ENCODE measurements at places on chromosomes 16 and 17.
A peak's percentile ranks its signal among the peaks of the same experiment; 100 is the strongest.

- no peak for DNase-seq
Measured at GRCh38 chr16:15398618-15399316, 3.2 kb downstream of the MPV17L start.

- DNase-seq, result peak; percentile 80
Measured at GRCh38 chr17:83174362-83175118, 95.1 kb downstream of the METRNL start.

- peak; percentile 100 for DNase-seq
Measured at GRCh38 chr17:50209472-50210239, 8.2 kb upstream of the COL1A1 start.

DNA sequence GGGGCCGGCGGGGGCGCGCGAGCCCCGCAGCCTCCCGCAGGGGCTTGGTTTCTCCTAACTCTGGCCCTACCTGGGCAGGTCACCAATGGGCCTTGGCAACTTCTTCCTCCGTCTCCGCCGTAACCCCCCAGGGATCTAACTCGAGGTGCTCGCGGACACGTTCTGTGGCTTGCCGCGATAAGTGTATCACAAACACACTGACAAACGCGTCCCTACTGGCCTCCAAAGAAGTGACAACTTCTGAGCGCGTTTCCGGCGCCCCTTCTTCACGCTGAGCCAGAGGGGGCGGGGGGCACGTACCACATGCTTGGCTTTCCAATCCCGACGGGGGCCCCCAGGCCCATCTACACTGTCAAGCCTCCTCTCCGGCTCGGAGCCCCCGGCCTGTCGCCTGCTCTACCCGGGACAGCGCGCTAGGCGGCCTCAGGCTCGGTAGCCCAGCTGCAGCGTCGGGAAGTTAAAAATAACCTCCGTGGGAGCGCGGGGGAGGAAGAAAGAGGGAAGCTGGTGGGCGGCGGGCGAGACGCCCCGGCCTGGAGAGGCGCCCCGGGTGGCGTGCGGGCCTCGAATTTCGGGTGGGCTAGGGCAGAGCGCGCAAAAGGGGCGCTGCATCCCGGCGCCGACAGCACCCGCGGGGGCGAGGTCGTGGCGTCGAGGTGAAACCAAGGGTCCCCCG is 725 bp upstream of the SPHK1 start:
- DNase-seq, result peak; percentile 52
